Activated naive CD8-positive, alpha-beta T cell treated with anti-CD3 and anti-CD28 coated beads, Interleukin-2, amount 10 ng/mL, durations not matched to agents 7 days and 5 days (primary cell): ENCODE measurements at places on chromosomes 7 and 10. TPM values are rescaled to one million over a fixed set of nuclear protein-coding genes. Genes with fewer than 3 reads are reported as not detected.

SPDYE8 gene
- not detected for total RNA-seq

NUTM2A gene
- total RNA-seq, result 0.79 TPM

GPR26 gene
- total RNA-seq, result not detected

MSMB gene
- total RNA-seq, result not detected

SEMA3E gene
- total RNA-seq, result not detected

AZGP1 gene
- not detected for total RNA-seq

CDK14 gene
- 0.94 TPM for total RNA-seq

TMEM176A gene
- total RNA-seq, result not detected

MYH16 gene
- not detected for total RNA-seq

KEL gene
- 0.94 TPM for total RNA-seq

SVOPL gene
- 4.9 TPM for total RNA-seq

EBLN1 gene
- not detected for total RNA-seq

CLDN3 gene
- not detected for total RNA-seq

AKR1D1 gene
- total RNA-seq, result not detected

OGDHL gene
- not detected for total RNA-seq

TEX36 gene
- not detected for total RNA-seq

KLHDC10 gene
- total RNA-seq, result 15.6 TPM

NAT16 gene
- total RNA-seq, result not detected

NUTM2E gene
- 0.37 TPM for total RNA-seq

ARMC3 gene
- total RNA-seq, result not detected

HOXA5 gene
- total RNA-seq, result not detected

TRPV5 gene
- total RNA-seq, result not detected

PDLIM1 gene
- 11.7 TPM for total RNA-seq

PNLIP gene
- total RNA-seq, result not detected

ASB10 gene
- total RNA-seq, result not detected

AOC1 gene
- not detected for total RNA-seq

WEE2 gene
- total RNA-seq, result not detected

ARHGEF5 gene
- 7.6 TPM for total RNA-seq

MET gene
- total RNA-seq, result not detected

GIMAP8 gene
- total RNA-seq, result 29.2 TPM

CDHR1 gene
- 1.7 TPM for total RNA-seq

VIPR2 gene
- 0.80 TPM for total RNA-seq
